Breast epithelium (tissue), 4 donors: ENCODE measurements at places on chromosomes 12 and 14.
A peak's percentile ranks its signal among the peaks of the same experiment; 100 is the strongest.

DNA sequence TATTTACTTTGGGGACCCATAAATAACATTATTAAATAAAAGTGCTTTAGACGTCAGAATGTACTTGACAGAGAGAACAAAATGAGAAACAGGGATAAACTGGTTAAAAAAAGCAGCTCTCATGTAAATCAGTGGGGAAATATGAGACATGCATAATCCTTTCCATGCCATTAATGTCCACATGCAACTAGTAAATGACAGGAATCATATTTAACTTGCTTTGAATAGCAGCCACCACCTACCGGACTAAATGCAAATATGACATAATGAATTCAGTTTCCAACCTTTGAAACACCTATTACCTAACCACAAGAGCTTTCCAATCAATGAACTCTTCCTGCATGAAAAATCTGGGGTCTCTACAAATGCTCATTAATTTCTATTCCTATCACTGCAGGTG lies 19.6 kb downstream of the FGD6 start:
- DNase-seq, result no peak

DNA sequence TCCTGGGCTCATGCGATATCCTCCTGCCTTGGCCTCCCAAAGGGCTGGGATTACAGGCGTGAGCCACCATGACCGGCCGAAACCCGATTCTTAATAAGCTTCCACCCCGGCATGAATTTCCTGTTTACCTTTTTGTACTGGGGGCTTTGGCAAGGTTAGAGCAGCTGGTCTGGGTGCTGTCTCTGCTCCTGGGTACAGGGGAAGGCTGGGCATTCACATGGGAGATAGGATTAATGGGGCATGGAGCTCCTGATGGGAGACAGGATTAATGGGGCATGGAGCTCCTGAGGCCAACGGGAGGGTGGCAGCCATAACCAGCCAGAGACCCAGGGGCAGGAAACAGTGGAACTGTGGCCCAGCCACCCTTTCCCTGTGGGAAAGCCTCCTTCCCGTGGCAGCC lies 69.5 kb upstream of the DICER1 start:
- DNase-seq, result no peak

DNA sequence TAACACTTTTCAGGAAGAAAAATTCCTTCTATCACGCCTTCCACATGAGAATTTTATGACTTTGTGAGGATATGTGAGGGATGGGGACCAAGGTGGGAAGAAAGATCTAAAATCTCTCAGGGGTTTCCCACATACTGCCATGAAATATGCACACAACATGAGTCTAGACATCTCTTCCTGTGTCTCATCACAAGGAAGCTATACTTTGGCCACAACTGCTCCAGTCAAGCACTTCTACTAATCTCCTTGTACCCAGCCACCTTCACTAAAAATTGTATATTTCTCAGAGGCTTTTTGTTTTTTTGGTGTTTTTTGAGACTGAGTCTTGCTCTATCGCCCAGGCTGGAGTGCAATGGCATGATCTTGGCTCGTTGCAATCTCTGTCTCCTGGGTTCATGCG lies 3.2 kb downstream of the OSBPL8 start:
- no peak for DNase-seq

DNA sequence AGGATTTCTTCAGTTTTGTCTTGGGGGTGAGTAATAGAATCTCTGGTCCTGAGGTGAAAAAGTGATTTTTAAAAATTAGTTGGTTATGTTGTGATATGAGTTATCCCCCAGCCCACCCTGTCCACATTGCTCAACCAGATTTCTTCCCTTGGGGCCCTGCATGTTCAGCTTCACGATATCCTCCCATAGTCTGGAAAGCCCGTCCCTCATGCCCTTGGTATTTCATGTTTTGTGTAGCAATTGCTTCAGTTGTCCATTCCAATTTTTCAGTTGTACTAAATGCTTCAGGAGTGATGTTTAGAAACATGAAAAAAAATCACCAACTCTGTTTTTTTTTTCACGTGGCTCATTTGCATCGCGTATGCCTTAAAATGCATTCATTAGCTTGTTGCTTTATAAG lies 17.5 kb upstream of the BICD1 start:
- no peak for DNase-seq

GRCh38 chr12:25332143-25332542 lies 81.4 kb upstream of the KRAS start:
- no peak for DNase-seq

DNA sequence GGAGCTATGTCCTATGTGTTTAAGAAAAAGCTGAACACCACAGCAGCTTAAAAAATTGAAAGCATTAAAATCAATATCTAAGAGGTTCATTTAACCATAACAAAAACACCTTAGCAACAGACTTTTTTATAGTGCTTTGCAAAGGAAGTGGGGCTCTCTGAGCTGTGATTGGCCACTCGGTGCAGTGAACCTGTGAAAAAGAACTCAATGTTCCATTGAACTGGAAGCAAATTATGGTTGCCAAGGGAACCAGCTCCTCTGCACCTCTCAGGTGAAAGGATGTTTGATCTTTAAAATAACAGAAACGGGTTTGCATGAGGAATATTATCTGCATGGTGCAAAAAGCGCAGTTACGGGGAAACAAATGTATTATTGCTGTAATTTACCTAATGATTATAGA lies 149.4 kb downstream of the SNAPC1 start:
- no peak for DNase-seq

- no peak for DNase-seq
Measured at GRCh38 chr12:55515696-55516095, 23.5 kb downstream of the OR6C68 start.

- DNase-seq, result no peak
Measured at GRCh38 chr12:80763874-80764273, 47.2 kb downstream of the MYF5 start.

DNA sequence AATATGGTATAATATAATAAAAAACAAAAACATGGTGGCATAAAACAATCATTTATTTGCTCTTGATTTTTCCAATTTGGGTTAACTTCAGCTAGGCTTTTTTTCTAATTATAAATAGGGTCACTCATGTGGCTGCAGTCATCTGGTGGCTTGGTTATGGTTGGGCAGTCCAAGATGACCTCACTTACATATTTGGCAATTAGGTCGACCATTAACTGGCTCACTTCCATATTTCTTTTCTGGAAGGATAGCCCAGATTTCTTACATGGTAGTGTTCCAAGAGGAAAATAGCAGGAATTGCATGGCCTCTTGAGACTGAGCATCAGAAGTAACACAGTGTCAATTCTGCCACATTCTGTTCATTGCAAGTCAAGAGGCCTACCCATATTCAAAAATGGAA lies 153.4 kb downstream of the FUT8 start:
- no peak for DNase-seq

DNA sequence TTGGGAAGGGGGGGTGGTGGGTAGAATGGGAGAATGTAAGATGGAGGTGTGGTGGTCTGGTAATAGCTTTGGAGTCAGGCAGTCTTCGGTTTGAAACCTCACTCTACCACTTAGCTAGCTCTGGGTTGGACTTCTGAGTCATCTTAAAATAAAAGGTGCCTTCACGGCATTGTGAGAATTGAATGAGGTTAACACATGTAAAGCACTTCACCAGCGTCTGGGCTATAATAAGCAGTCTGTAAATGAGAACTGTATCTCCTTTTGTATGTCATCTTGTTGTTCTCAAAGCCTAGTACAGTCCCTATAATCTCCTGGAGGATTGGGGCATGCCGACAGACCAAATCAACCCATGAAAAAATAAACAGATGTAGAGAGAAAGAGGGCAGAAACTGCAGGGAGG lies 11.2 kb downstream of the C2CD5 start:
- no peak for DNase-seq

- no peak for DNase-seq
Measured at GRCh38 chr14:93683226-93683625, 105.1 kb downstream of the PRIMA1 start.

- DNase-seq, result no peak
Measured at GRCh38 chr12:3040663-3041544, 36.3 kb upstream of the TSPAN9 start.

GRCh38 chr14:65179918-65180724 lies 77.8 kb upstream of the MAX start:
- peak; percentile 55 for DNase-seq

DNA sequence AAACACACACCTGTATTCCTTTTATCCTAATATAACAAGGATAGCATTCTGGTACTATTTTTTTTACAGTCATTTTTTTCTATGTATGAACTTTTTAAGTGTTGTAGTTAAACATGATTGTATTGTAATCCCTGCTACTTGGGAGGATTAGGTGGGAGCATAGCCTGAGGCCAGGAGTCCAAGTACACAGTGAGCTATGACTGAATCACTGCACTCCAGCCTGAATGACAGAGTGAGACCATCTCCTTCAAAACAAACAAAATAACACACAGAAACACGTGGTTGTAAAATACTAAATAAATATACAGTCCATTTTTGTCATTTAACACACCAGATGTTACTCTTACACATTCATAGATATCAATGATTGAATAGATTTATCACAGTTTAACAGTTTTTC lies 56.9 kb downstream of the MAP4K5 start:
- no peak for DNase-seq

GRCh38 chr12:108939594-108939993 lies 59.7 kb downstream of the DAO start:
- DNase-seq, result no peak

- no peak for DNase-seq
Measured at GRCh38 chr12:54588110-54588889, at the start of gene PPP1R1A. Gene PPP1R1A, minus strand, starts transcription at chr12:54588659. Its CDS starts 171 bp downstream, at chr12:54588488.

GRCh38 chr12:54428050-54429013 lies 9.3 kb upstream of the ITGA5 start:
- DNase-seq, result no peak

DNA sequence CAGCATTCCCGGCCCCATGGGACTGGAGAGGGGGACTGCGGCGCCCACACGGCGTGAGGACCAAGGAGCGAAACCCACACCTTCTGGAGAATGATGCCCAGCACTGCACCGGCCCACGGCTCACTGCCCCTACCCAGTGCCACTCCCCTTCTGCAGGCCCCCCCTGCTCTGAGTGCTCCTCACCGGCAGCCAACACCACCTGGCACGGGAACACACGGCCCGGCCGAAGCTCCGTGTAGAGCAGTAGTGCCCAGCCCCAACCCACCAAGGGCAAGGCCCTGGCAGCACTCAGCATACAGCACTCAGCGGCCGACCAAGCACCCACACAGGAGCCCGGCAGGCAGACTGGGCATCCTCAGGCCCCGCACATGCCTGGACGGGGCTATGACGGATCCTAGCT lies 13.4 kb downstream of the BTBD6 start:
- DNase-seq, result no peak

DNA sequence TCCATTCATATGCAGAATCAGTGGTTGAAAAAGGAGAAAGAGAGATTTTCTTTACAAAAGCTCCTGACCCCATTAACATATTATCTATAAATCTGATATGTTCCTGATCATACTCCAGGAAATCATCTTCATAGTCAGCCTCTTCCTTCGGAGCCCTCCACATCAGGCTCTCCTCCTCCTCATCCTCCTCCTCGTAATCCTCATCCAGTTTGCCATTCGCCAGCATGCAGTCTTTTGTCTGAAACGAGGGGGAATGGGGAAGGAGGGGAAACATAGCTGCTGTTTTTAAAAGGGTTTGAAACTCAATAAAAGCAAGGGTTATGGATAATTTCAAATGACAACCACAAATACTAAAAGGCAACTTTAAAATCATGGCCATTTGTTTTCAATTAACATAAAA lies 60.9 kb downstream of the DICER1 start:
- no peak for DNase-seq

DNA sequence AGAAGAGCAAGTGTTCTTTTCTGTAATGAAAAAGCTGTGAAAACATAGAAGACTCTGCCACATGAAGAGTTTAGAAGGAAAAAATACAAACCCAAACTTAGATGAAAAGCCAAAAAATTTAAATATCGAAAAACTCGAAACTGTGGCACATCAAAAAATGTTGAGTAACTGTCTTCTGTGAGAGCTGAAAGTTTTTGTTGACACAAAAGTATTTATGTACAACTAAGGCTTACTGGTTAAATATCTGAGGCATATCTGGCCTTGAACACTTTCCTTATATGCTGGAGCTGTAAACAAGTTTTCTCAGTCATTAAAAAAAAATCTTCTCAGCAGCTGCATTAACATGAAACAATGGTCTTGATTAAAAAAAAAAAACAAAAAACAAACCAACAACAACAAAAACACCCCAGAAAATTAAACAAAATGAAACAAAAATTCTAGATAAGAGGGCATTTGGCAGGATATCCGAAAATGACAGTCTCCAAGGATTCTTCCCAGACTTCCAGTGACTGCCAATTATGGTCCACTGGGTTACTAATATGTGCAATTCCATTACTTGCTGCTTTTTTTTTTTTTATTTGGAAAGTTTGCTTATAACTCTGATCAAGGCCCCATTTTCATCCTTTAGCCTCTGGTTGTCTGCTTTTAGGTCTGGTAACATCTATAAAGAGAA lies 84.7 kb upstream of the PAWR start:
- no peak for DNase-seq

GRCh38 chr12:120381752-120382419 lies 12.9 kb upstream of the MSI1 start:
- no peak for DNase-seq

DNA sequence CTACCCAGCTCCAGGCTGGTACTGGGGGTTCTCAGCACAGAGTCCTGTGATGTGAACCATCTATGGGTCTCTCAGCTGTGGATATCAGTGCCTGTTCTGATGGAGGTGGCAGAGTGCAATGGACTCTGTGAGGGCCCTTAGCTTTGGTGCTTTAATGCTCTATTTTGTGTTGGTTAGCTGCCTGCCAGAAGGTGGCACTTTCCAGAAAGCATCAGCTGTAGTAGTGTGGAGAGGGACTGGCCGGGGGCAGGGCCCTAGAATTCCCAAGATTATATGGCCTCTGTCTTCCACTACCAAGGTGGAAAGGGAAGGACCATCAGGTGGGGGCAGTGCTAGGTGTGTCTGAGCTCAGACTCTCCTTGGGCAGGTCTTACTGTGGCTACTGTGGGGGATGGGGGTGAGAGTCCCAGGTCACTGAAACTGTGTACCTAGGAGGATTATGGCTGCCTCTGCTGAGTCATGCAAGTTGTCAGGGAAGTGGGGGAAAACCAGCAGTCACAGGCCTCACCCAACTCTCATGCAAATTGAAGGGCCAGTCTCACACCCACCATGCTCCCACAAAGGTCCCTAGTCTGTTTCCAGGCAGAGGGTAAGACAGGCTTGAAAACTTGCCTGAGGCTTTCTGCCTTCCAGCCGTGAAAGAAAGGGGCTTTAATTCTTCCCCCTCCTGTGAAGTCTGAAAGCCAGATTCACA lies 878.1 kb downstream of the C12orf50 start:
- no peak for DNase-seq

GRCh38 chr14:92945959-92946846 lies 23.3 kb downstream of the CHGA start:
- DNase-seq, result peak; percentile 83

- DNase-seq, result no peak
Measured at GRCh38 chr12:131134523-131135310, 181.0 kb downstream of the ADGRD1 start.

GRCh38 chr12:80299219-80299618 lies 144.8 kb upstream of the PTPRQ start:
- no peak for DNase-seq

GRCh38 chr14:77180726-77181602 lies 634 bp upstream of the TMEM63C start:
- DNase-seq, result no peak

GRCh38 chr14:95527387-95528002 lies 7.4 kb upstream of the GLRX5 start:
- DNase-seq, result no peak

- DNase-seq, result no peak
Measured at GRCh38 chr12:131724534-131724933, 13.6 kb downstream of the SFSWAP start.
